ENCODE measurements at places on chromosomes 6 and 20. TPM values are rescaled to one million over a fixed set of nuclear protein-coding genes. Genes with fewer than 3 reads are reported as not detected.

GRCh38 chr20:14561741-14562221 lies 224.4 kb upstream of the FLRT3 start:
- DNase-seq, result no peak

DNA sequence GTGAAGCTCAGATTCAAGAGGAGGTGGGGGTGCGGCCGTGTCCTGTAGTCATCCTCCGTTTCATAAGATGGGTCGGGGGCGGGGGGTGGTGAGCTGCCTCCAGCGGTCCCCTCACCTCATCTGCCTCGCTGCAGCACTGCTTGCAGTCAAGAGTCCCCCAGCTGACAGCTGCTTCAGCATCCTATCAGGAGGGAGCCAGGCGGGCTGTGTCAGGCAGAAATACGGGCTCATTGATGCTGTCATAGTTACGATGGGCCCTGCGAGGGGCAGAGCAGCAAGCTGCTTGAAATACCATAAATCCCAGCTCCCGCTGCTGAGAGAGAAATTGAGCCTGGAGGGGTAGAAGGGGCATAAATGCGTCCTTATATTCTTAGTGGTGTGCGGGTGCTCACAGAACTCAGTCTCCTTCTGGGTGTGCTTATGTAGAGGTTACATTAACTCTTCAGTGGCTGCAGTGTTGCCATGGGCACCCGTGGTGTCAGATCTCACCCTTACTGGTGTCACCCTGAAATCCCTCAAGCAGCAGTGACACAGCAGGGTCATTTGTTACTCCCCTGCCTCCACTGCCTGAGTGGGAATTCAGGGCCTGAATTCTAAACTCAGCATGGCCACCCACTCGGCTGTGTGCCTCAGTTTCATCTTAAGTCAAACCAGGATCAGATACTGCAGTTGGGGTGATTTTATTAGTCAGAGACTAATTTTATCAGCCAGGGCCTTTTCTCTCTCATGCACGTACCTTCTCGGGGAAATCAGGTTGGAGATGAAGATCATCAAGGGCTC lies 21.8 kb downstream of the CCDC167 start:
- DNase-seq, result no peak

DNA sequence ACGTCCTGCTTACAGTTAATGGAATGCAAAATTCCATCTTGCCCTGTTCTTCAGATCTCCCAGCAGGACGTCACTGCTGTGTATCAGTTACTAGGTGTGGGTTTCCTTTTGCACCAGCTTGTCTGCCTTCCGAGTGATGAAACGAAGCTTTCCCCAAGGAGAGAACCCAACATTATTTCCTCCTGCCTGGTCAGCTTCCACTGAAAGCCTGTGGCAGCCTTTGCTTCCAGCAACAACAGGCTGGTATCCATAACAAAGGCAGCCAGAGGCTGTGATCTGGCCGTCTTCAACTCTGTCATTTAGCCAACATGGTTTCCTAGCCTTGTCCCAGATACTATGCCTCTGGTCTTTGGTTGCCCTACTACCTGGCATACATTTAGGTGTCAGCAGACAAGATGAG lies 78.9 kb upstream of the HEY2 start:
- DNase-seq, result no peak

- DNase-seq, result no peak
These were observed 264.1 kb upstream of the CDYL start for GRCh38 chr6:4512051-4512471.

OPRL1 gene
- 1.9 TPM for total RNA-seq

ABHD12 gene
- total RNA-seq, result 36.0 TPM

All from endothelial cell of umbilical vein (primary cell).